ENCODE measurements at places on chromosomes 7 and 10.
A peak's percentile ranks its signal among the peaks of the same experiment; 100 is the strongest.

DNA sequence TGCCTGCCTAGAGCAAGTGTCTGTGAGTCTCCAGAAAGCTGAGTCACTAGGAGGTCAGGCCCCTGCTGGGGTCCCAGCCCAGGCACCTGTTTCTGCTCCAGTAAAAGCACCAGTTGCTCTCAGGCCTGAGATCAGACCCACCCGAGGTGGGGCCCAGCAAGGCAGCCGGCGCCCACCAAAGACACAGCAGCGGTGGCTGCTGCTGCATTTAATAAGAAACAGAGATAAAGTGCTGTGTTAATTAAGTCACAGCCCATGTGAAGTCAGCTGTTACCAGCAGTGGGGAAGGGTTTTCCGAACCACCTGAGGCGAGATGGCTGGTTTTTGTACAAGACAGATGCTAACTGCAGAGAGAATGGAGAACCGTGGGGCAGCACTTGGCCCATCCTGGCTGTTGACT lies 12.1 kb upstream of the LRRC18 start:
- no peak for DNase-seq

GRCh38 chr7:29281782-29282541 lies 87.4 kb downstream of the CHN2 start:
- peak; percentile 41 for DNase-seq

DNA sequence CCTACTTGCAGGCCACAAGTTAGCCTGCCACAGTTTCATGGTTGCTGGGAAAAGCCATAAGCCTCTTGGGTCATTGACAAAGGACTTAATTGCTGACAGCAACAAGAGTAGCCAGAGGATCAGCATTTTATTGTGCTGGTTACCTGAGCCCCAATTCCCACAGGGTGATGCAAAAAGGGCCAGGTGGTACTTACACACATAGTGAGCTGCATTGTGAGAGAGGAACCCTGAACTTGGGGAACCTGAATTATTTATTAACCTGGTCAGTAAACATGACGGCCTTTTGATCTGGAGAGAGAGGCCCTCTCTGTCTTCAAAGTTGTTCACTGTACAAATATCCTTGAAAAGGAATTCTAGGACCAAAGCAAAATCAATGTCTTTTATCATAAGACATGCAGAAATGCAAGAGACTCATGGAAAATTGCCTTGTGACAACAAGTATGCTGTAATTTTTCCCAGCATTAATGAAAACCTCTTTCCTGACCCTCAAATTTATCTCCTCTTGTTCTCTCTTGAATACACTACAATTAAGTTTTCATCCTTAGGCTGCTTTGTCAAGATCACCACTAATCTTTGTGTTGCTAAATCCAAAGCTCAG lies 102.9 kb upstream of the PHYHIPL start:
- no peak for DNase-seq

GRCh38 chr10:114634609-114634979 lies 23.5 kb downstream of the ABLIM1 start:
- peak; percentile 40 for DNase-seq

DNA sequence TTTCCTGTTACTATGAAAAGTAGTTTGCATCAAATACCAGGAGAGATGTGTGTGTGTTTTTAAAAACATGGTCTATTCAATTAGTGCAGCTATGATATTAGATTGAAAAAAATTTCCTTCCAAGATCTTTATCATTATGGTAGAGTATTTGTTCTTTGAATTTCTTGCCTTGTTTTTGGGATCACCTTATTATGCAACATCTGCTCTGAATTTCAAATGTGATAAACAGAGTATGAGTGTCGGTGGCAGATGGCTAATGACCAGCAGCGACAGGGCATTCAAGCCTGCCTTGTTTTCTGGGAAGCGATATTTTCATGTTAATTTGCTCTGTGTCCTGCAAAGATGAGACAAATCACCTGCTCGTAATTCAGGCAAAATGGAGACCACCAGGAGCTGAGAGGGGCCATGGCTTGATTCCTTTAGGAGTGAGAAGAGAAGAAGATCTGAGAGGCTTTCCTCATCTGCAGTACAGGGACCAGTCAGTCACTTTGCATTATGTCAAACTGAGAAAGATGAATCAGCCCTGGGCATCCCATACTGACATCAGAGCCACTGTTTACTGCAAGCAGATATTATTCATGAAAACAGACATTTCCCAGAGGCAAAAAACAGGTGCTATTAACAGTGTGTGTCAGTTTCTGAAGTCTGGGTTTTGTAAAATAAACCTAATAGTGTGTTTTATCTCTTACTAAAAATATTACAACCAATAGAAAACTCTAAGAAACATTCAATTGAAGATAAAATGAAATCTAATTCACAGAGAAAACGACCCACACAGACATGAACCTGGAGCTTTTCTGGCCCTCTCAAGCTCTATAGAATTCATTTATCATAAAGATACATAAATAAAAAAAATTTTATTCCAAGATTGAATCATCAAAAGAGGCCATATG lies 67.6 kb downstream of the CDK6 start:
- DNase-seq, result no peak

GRCh38 chr7:21346297-21346696 lies 81.6 kb upstream of the SP4 start:
- DNase-seq, result no peak

GRCh38 chr10:48194830-48195229 lies 79.7 kb downstream of the FRMPD2 start:
- no peak for DNase-seq

- DNase-seq, result peak; percentile 84
Measured at GRCh38 chr10:19488592-19489280, 327.5 kb upstream of the PLXDC2 start.

- DNase-seq, result peak; percentile 22
Measured at GRCh38 chr10:52466464-52466863, 152.4 kb downstream of the DKK1 start.

DNA sequence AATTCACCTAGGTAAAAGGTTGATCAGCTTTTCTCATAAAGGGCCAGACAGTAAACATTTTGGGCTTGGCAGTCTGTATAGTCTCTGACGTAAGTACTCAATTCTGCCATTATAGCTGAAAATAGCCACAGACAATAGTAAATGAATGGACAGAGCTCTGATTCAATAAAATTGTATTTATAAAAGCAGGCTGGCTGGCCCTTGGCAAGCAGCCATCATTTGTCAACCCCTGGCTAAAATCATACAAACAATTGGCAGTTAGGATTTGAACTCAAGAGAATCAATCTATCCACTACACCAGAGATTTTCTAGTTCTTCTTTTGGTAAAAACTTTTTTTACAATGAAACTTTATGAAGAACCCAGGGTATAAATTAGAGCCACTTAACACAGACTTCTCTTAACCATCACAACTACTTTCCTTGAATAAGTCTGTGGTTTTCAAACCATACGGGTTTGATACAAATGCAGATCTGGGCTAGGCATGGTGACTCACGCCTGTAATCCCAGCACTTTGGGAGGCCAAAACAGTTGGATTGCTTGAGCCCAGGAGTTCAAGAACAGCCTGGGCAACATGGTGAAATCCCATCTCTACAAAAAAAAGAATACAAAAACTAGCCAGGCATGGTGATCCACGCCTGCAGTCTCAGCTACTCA lies 124.5 kb downstream of the SLC16A9 start:
- DNase-seq, result no peak

DNA sequence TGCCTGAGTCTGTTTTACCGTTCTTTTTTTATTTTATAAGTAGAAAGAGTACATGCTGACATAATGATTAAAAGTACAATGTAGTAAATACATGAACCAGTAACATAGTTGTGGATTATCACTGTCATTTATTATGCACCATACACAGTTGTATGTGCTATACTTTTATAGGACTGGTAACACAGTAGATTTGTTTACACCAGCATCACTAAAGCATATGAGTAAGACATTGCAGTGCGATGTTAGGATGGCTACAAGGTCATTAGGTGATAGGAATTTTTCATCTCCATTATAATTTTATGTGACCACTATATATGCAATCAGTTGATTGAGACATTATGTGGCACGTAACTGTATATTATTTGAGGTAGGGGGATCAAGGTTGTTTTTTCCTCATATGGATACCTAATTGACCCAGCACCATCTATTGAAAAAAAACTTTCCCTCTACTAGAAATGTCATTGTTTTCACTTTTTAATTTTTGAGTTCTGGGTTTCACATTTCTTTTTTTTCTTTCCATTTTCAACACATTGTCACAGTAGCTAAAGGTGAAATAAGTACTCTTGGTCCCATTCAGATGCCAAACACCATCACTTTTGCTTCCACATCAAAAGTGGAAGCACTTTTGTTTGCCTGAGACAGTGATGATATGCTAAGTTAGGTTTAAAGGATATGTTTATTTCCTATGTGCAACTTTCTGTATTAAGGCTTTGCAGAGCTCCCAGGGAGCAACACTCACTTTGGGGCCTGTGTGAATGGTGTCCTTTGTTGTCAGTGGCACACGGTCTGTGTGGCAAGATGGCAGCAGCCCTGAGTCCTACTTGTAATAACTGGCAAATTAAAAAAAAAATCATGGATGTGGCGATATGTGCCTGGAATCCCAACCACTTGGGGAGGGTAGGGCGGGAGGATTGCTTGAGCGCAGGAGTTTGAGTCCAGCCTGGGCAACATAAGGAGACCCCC lies 17.1 kb downstream of the UBE2D1 start:
- DNase-seq, result no peak

GRCh38 chr10:117425974-117426566 lies 50.8 kb upstream of the PDZD8 start:
- no peak for DNase-seq

DNA sequence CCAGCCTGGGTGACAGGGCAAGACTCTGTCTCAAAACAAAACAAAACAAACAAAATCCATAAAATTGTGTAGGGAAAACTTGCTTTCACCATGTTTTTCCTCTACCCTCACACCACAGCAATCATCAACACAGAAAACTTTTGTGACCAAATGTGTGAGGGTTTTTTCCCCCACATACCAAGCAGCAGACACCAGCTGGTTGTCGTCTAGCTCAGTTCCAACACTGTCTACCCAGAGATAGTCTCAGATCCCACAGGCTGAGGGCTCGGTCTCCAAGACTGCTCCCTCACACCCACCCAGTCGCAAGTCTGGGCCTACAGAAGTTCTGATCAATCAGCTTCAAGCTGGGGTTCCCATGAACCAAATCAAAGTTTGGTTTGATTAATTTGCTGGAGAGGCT lies 322.4 kb upstream of the MAGI2 start:
- no peak for DNase-seq

GRCh38 chr7:63113713-63114285 lies 884.9 kb upstream of the ZNF722 start:
- DNase-seq, result no peak

DNA sequence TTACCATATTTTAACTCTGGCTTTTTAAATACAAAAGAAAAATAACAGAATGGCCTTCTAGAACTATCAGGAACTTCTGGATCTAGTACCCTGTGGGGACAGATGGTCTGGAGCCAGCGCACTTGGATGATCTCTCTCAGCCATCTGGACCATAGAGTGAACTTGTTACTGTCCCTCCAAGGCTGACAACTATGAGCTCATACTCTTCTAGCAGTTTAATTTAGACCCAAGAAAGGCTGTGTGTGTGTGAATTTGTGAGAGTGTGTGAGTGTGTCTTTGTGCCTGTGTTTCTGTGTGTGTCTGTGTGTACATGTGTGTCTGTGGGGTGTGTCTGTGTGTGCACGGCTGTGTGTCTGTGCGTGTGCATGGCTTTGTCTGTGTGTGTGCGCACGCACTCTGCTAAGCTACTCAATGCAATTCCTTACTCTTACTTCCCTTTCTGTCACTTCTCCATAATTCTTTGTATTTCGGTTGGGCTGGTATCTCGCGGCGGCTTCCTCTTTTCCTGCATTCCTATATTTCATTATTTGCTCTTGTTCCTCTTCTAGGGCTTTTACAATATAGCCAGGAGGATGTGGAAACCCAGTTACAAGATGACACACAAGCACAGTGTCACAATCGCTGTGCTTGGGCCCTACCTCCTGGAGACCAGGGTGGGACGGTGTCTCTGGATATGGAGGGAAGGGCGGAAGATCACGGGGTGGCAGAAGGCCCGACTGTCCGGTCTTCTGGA lies 51.9 kb downstream of the IKZF1 start:
- no peak for DNase-seq
